ENCODE measurements at places on chromosomes 2 and 18.

- DNase-seq = no peak
These were observed 8.2 kb upstream of the SERPINB5 start for GRCh38 chr18:63468575-63468974.

DNA sequence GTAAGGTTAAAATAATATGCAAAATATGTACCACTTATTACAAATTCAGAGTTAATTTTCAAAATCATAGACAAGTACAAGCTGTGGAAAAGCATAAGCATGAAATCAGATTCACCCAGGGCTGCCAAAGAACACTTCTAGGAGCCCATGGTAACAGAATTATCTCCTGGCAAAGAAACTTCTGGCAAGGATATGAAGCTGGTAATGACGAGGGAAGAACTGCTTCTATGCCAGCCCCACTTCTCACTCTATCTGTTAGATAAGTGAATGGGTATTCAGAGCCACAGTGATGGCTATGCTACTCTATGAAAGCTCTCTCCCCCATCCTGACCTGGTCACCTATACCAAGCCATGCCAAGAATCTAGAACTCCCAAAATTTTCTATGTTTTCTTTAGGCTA lies 36.9 kb upstream of the PDE1A start:
- no peak for DNase-seq

DNA sequence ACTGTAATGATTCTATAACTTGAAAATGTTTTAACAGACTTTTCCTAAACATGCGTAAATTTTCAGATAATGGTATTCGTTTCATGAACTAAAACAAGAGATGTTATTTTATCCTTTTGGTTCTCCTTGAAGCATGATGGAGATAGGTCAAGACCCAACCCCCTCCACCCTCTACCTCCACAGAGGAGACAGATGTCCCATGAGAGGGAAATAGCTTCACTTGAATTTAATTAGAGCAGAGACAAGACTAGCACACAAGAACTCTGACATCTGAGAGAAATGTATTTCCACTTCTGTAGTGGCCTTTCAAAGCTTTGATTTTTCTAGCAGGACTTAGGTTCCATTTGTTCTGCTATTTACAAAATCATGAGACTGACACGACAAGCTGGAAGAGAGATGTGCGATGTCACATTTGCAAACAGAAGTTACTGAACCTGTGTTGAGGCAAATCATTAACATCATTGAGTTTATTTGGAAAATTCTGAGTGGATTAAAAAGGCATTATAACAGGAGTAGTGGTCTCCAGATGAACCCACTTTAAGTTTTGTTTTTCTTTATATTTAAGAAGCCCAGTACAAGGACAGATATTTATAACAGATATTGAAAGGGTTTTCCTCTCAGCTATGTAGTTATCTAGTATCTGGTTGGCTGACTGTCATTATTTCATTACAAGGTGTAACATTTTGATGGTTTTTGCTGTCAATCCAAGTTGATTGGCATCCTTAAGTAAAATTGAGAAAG lies 276.2 kb downstream of the ASXL3 start:
- no peak for DNase-seq

DNA sequence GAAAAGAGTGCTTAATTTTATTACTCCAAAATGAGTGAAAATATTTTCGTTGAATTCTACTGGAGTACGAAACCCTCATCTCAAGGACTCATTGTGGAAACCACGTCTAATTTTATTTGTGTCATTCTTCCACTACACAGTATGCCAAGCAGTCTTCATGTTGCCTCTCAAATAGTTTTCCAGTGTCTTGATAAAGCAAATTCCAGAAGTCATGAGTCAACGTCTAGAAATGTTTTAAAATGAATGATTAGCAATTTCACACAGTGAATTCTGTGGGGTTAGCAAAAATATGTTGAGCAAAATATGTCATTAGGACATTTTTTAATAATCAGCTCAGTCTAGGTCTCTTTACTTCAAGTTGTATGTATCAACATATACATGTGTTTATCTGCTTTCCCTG lies 865.5 kb downstream of the DSC3 start:
- no peak for DNase-seq

DNA sequence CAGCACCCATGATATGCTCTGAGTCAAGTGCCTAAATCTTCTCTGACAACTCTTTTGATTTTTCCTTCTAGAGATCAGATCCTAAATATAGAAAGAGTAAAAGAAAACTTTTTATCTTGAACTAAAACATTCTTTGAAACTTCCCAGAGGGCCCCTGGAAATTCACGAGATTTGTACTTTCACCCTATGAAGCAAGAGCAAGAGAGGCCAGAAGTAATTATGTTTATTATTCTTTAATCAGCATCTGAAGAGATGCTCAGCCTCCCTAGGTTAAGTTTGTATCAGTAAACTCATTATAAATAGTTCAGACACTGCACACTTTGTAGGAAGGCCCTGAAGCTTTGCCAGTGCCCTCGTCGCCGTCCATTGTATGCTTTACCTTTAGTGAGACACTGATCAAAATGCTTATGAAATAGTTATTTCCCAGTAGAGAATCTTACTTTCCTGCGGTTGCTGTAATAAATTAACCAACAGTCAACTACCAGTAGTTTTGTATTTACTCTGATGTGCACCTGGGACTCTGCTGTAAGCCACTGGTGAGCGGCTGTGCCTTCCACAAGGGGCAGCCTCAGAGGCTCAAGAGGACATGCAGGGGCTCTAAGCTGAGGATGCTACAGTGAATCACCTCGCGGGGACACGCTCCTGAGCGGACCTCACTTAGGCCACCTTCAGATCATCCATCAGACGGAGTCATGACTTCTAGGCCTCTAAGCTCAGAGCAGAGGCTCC lies 71.9 kb downstream of the BIN1 start:
- no peak for DNase-seq

GRCh38 chr18:50189160-50189559 lies 5.8 kb downstream of the MYO5B start:
- no peak for DNase-seq

All from RKO (cell line).